ENCODE measurements at places on chromosomes 1 and 21.

DNA sequence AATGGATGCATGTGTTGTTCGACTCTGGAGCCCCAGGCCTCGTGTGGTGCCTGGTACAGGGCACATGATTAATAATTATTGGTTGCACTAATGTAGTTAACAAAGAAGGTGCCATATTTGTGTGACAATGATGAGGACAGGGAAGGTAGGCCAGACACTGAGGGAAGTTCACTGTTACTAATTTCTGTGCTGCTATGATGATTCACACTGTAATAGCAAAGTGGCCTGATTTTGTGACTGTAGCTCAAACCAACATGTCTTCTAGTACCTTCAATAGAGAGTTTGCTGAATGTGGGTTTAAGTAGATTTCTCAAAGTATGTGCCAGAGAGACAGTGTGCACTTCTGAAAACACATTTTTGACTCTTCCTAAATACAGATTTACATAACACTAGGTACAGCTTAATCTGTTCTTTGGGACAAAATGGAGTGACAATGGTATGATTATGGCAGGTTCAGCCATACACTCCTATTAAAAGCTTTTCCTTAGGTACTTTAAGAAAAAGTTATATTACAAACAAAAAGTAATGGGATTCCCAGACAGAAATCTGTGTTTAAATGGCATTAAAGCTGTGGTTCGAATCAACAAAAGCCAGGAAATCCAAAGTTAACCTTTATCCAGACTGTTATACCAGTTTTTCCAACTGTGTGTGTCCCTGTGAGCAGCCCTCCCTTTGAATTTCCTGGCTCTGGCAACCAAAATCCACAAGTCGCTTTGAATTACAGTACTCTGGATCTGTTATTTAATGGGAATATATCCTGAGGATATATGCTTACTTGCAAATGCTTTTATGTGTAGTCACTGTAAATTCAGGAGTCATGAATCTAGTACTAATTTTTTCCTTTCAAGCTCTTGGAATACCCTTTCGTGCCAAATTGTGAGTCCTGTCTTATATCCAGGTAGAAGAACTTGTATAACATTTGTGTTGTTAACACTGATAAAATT lies 277.1 kb upstream of the SGIP1 start:
- no peak for DNase-seq

DNA sequence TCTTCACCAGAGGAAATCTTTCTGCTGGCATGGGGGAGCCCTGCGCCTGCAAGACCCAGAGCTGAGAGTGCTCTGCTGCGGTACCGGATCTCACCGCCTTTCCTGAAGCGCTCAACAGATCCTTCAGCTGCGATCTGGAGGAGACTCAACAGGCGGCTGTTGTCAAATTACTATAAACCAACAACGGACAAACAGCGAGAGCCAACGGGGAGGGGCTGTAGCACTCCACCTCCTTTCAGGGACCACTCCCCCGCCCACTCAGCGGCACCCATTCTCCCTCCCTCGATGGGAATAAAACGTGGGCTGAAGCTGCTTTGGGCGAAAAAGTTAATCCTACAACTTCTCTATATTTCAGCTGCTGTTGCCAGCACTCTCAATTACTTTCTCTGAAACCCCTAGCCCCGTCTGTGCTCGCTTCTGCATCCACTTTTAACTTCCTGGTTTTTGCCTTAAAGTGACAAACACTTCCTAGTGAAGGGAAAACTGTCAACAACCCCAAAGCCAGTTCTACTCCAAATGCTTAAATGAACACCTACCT lies at the start of gene FMO5:
Gene FMO5 (minus strand): TSS at position 147 of the 538 bp plus-strand sequence. CDS start 310 bp downstream, outside the sequence.
- no peak for DNase-seq

GRCh38 chr21:35606578-35606977 lies 453.7 kb downstream of the SETD4 start:
- DNase-seq, result no peak

DNA sequence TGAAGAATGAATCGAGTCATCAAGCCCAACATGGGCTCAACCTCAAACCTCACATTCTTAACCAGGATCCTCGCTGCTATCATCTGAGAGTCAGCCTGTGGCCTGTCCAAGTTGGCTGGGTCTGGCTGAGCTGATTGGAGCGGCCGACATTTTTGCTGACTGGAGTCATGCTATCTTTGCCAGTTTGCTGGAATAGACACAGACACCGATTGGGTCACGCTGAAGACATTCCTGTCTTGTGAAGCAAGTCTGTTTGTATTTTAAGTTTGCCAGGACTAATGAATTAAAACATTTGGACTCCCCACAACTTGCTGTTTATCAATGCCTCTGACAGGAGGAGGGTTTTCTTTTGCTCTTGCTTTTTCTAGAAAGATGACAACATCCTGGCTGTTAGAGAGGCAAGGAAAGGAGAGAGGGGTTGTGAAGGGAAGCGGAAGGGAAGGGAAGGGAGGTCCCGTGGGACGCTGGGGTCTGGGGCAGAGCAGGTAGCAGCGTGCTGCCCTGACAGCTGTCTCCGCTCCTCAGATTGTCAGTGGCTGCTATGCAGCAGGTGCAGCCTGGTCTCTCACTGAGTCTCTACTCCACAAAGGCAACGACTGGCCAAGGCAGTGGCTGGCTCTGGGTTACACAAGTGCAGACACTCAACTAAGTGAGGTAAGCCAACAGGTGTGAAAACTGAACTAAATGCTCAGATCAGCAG lies at the start of gene MAP3K7CL:
Gene MAP3K7CL (plus strand): TSS at position 375 of the 700 bp plus-strand sequence. CDS start 2,701 bp downstream, outside the sequence.
- DNase-seq, result peak; percentile 99

DNA sequence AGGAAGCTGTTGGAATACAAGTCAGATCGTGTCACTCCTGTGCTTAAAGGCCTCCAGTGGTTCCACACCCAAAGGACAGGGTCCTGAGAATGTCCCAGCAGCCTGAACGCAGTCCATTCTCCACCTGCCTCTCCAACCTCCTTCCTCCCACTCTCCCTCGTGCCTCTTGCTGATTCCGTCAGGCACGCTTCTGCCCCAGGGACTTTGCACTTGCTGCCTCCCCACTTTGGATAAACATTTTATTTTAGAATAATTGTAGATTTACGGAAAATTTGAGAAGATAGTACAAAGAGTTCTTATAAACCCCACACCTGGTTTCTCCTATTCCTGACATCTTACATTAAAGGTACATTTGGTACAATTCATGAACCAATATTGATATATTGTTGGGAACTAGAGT lies 28.4 kb upstream of the LDLRAP1 start:
- DNase-seq, result no peak

GRCh38 chr21:44925378-44925755 lies 4.7 kb upstream of the ITGB2 start:
- DNase-seq, result no peak

DNA sequence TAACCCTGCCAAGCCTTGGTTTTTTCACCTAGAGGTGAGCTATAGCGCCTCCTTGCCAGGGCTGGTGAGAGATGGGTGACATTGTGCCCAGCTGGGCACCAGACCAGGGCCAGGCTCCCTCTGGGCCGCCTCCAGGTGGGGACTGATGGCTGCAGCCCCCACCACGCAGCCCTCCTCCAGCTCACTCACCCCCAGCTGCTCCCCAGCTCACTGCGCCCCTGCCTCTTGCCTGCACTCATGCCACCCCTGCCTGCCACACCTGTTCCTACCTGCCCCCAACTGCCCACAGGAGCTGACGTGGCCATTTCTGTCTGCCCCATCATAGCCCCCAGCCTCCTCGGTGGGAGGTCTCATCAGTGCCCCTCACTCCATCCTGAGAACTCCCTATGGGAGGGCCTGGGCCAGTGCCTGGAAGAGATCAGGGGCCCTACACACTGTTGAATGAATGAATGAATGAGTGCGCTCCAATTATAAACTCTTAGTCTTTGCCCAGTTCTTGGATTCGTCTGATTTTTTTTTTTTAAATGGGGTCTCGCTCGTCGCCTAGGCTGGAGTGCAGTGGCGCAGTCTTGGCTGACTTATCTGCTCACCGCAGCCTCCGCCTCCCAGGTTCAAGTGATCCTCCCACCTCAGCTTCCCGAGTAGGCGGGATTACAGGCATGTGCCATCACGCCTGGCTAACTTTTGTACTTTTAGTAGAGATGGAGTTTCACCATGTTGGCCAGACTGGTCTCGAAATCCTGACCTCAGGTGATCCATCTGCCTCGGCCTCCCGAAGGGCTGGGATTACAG lies 26.4 kb upstream of the VPS13D start:
- DNase-seq, result no peak

- DNase-seq, result no peak
These were observed 49.2 kb downstream of the RALGPS2 start for GRCh38 chr1:178774263-178774662.

Data from AG09319 (cell line).